HFFc6 (cell line): ENCODE measurements at places on chromosomes 1 and 21.

DNA sequence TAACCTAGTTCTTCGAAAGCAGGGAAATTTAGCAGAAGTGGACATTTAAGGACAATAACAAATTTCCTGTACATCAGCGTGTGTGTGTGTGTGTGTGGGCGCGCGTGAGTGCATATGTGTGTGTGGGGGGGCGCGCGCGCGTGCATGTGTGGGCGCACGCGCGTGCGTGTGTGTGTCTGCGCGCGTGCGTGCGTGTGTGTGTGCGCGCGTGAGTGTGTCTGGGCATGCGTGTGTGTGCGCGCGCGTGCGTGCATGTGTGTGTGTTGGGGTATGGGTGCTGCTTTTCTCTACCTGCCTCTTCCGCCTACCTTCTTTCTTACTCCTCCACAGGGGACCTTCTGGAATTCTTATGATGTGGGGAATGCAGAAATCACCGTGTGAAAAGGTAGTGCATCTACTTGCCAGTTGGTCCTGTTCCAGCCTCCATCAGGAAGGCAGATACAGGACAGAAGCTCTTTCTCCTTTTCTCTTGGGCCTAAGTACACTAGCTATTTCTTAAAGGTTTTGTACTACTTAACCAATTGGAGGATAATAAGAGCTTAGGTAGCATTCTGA, 165.4 kb upstream of the KCNK2 start:
- no peak for DNase-seq
- peaks cover 32% of the 10 kb centered on the region for H3K4me1 ChIP-seq
- H3K27me3 ChIP-seq = peaks cover 1% of the 10 kb centered on the region; the same call in 1 of the 2 replicates
- no peak overlapping the region for H3K4me3 ChIP-seq

DNA sequence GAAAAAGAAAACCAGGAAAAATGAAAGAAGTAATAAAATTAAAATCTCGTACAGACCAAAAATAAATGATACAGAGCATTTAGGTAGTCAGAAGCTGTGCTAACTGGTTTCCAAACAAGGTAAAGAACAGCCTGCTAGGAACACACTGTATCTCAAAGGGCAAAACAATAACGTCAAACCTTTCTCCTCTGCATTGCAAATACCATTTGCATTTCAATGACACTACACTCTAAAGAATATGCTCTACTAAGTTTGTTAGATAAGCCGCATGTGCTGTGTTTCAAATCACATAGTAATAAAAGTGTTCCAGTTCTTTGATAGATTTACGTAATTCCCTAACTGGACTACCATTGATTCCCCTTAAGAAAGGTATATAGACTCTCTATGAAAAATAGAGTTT, 648.8 kb downstream of the PLA2G4A start:
- H3K4me3 ChIP-seq = no peak overlapping the region
- no peak overlapping the region for H3K27ac ChIP-seq
- no peaks in the 10 kb centered on the region for H3K27me3 ChIP-seq
- no peak for DNase-seq
- H3K4me1 ChIP-seq = no peaks in the 10 kb centered on the region
- no peaks in the 10 kb centered on the region for H3K36me3 ChIP-seq

DNA sequence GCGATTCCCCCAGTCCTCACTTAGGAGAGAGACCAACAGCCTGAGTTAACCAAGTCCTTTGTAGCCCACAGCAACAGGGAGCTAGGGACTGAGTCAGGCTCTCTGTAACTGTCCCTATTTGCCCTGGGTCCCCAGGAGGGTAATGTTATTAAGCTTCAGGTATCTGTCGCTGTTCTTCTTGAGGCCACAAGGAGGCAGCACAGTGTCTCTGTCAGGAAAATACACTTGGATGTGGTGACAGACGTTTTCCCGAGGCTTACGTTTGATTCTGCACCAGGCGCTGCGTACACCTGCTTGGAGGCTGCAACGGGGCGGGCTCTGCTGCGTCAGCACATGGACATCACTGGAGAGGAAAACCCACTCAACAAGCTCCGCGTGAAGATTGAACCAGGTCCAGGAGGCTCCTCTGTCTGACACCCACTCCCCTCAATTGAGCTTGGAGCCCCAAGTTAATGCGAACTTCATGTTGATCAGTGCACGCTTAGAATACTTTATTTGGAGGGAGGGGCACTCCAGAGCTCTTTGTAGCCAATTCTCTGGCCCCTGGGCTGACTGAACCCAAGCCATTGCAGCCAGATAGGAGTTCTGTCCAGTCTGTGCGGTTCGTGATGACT, 10.7 kb upstream of the ELF3 start:
- no peak overlapping the region; the same call in 1 of the 2 replicates for H3K27ac ChIP-seq
- DNase-seq = peak; percentile 43
- H3K36me3 ChIP-seq = peaks cover 43% of the 10 kb centered on the region
- H3K4me3 ChIP-seq = no peak overlapping the region
- H3K4me1 ChIP-seq = no peaks in the 10 kb centered on the region

DNA sequence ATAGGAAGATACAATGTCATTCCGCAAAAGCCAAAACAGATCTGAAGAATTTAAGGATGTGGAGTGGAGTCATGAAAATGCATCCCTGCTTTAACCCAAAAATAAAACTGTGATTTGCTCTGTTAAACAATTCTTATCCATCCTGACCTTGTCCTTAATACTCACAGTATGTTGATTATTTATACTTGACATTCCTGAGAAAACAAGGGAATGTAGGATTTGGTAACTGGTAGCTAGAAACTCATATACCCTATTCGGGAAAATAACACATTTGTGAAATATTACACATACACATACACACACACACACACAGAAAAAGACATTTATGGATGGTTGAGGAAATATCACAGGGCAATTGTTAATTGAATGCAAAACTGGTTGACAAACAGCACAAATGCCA, 80.2 kb downstream of the FMN2 start:
- peaks cover 5% of the 10 kb centered on the region for H3K27me3 ChIP-seq
- no peak for DNase-seq
- H3K36me3 ChIP-seq = peaks cover 65% of the 10 kb centered on the region
- H3K4me3 ChIP-seq = no peak overlapping the region

DNA sequence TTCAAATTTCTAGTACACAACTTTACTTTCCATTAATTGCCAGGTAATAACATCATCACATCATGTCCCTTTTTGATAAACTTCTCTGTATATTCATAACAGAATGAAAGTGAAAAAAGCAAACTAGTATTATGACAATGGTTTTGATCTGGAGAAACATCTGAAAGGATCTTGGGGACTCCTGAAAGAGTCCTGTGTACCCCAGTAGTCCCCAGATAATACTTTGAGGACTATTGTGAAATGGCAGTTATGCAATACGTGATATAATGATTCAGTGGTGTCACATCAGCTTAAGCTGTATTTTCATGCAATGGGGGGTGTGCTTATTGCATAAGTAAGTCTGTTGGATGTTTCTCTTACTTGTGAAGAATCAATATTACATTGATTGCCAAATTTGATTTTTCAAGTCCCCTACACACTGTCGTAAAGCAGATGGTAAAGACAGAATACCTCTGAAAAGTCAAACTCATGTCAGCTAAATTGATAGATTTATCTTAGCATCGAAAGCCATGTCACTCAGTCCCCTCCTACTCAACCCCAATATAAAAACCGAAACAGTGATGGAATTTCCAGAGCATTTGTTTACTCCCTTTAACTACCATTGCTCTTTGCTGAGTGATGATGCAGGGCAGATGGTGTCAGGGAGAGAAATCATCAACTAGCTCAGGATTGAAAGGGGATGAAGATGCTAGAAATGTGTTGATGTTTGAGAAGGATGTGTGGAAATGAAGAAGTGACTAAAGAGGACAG, 146.7 kb upstream of the C1orf105 start:
- peaks cover 53% of the 10 kb centered on the region for H3K4me1 ChIP-seq
- H3K4me3 ChIP-seq = no peak overlapping the region
- no peaks in the 10 kb centered on the region for H3K27me3 ChIP-seq
- H3K27ac ChIP-seq = no peak overlapping the region
- no peak for DNase-seq

- peaks cover 5% of the 10 kb centered on the region; the same call in 1 of the 2 replicates for H3K4me1 ChIP-seq
- H3K27ac ChIP-seq = no peak overlapping the region
- no peaks in the 10 kb centered on the region for H3K36me3 ChIP-seq
- H3K27me3 ChIP-seq = peaks cover 8% of the 10 kb centered on the region
- peak overlapping the region; percentile 79 for H3K4me3 ChIP-seq
Measured at GRCh38 chr1:11654939-11655808, 497 bp downstream of the FBXO44 start.

DNA sequence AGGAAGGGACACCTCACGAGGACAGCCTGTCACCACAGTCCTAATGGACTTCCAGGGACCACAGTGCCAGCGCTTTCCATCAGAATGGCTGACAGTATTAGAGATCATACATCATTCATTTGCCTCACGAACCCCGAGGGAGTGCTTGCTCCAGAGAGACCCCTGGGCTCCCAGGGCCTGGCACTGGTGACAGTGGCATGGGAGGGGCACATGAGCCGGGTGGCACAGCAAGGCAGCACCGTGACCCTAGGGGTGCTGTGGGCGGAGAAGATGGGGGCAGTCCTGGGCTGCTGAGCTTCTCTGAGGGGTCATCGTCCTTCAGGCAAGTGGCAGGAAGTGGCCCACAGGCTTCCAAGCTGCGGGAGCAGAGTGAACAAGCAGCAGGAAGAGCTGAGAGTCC, 16.4 kb upstream of the TSPEAR start:
- H3K4me1 ChIP-seq = no peaks in the 10 kb centered on the region
- DNase-seq = no peak
- no peaks in the 10 kb centered on the region for H3K36me3 ChIP-seq
- no peak overlapping the region for H3K4me3 ChIP-seq
- H3K27me3 ChIP-seq = peaks cover 59% of the 10 kb centered on the region

DNA sequence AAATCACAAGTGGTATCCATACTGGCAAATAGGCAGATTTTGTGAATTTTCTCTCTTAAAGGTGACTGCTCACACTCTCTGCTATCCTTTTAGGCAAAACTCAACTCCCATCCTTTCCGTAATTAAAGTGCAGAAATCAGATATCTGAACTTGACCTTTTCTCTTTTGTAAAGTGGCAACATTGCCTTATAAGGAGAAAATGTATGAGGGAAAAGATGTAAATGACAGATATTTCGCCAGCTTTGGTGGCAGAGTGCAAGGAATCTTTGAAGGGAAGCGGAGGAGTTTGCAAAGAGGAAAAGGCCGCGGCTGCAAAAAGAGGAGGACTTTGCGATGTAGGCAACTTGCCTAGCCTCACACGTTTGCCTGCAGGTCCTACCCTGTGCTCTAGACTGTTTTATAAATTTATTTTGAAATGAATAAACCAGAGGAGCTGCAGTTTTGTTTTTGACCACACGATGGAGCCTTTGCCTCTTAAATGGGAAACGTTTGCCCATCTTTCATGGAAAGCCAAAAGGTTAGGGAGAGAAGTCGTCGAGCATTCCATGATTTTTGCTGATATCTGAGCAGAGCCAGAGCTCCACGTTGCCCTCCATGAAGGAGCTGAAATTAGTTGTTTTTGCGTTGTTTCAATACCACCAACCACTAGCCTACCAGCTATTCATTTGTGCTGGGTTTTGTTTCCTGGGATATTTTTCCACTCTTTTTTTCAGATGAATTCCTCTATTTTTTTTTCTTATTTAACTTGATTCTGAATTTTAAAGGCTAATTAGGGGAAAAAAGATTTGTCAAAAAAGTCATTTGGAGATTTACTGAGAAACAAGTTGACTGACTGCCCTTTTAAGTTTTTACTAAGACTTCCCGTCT, 242.3 kb downstream of the LMX1A start:
- H3K27me3 ChIP-seq = peaks cover 5% of the 10 kb centered on the region; the same call in 1 of the 2 replicates
- H3K4me3 ChIP-seq = no peak overlapping the region
- no peak overlapping the region for H3K27ac ChIP-seq
- DNase-seq = peak; percentile 29
- no peaks in the 10 kb centered on the region for H3K36me3 ChIP-seq
- peaks cover 20% of the 10 kb centered on the region for H3K4me1 ChIP-seq

DNA sequence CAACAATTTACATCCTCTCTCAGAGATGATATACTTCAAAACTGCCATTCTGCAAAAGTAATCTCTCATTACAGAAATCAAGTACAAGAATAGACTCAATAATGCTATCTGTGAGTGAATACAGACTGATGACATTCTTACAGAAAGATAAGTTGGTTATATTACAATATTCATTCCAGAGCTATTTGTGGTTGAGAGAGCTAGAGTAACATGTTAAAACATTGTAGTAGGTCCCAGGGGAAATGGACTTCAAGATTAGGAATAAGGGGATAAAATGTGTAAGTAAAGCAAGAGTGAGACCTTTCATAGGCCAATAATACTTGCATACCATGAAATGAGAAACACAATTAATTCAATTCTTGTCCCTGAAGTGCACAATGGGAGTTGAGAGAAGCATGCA, 1.5 kb downstream of the F13B start:
- peaks cover 12% of the 10 kb centered on the region; the same call in 1 of the 2 replicates for H3K4me1 ChIP-seq
- no peak overlapping the region for H3K4me3 ChIP-seq
- H3K36me3 ChIP-seq = peaks cover 5% of the 10 kb centered on the region; the same call in 1 of the 2 replicates
- H3K27me3 ChIP-seq = peaks cover 2% of the 10 kb centered on the region; the same call in 1 of the 2 replicates

GRCh38 chr1:182633657-182634281, 29.6 kb upstream of the RGS16 start:
- no peak overlapping the region for H3K4me3 ChIP-seq
- no peak overlapping the region for H3K27ac ChIP-seq
- H3K27me3 ChIP-seq = peaks cover 15% of the 10 kb centered on the region
- H3K4me1 ChIP-seq = peaks cover 12% of the 10 kb centered on the region

- DNase-seq = no peak
- H3K27ac ChIP-seq = no peak overlapping the region
- H3K36me3 ChIP-seq = no peaks in the 10 kb centered on the region
- peaks cover 17% of the 10 kb centered on the region for H3K27me3 ChIP-seq
- no peak overlapping the region for H3K4me3 ChIP-seq
- no peaks in the 10 kb centered on the region for H3K4me1 ChIP-seq
Measured at GRCh38 chr1:53349968-53350852, 22.3 kb upstream of the LRP8 start.

GRCh38 chr1:2819831-2820730, 18.6 kb upstream of the TTC34 start:
- H3K27me3 ChIP-seq = no peaks in the 10 kb centered on the region; the same call in 1 of the 2 replicates
- no peak overlapping the region for H3K4me3 ChIP-seq
- H3K27ac ChIP-seq = no peak overlapping the region
- H3K4me1 ChIP-seq = no peaks in the 10 kb centered on the region
- DNase-seq = no peak
- peaks cover 9% of the 10 kb centered on the region for H3K36me3 ChIP-seq

GRCh38 chr1:35129080-35129479, 49.9 kb downstream of the ZMYM1 start:
- H3K27me3 ChIP-seq = peaks cover 10% of the 10 kb centered on the region; the same call in 1 of the 2 replicates
- DNase-seq = no peak
- H3K36me3 ChIP-seq = no peaks in the 10 kb centered on the region
- H3K4me3 ChIP-seq = no peak overlapping the region

GRCh38 chr21:14842601-14843000, 222.2 kb downstream of the NRIP1 start:
- H3K27ac ChIP-seq = no peak overlapping the region
- H3K36me3 ChIP-seq = peaks cover 18% of the 10 kb centered on the region
- DNase-seq = no peak
- H3K4me1 ChIP-seq = peaks cover 29% of the 10 kb centered on the region
- no peak overlapping the region for H3K4me3 ChIP-seq
